NCI-H2107 (cell line): ENCODE measurements at places on chromosomes 2 and 18.
A peak's percentile ranks its signal among the peaks of the same experiment; 100 is the strongest.

DNA sequence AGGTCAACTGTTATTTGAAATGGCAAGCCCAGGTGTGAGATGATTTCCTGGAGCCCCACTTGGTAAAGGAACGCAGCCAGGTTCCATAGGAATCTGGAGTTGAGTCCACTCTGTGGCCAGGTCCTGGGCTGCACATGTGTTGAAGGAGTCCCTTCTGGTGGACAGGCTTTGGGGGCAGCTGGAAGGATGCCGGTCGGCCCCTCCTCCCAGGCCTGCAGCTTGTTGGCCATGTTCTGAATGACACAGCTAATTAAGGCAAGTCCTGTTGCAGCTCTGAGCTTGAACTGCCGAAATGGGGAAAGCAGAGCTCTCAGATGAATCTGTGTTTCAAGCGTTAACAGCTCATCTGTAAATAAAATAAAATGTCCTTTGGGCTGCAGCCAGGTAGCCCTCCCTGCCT, 23.8 kb downstream of the EN1 start:
- no peak for DNase-seq

DNA sequence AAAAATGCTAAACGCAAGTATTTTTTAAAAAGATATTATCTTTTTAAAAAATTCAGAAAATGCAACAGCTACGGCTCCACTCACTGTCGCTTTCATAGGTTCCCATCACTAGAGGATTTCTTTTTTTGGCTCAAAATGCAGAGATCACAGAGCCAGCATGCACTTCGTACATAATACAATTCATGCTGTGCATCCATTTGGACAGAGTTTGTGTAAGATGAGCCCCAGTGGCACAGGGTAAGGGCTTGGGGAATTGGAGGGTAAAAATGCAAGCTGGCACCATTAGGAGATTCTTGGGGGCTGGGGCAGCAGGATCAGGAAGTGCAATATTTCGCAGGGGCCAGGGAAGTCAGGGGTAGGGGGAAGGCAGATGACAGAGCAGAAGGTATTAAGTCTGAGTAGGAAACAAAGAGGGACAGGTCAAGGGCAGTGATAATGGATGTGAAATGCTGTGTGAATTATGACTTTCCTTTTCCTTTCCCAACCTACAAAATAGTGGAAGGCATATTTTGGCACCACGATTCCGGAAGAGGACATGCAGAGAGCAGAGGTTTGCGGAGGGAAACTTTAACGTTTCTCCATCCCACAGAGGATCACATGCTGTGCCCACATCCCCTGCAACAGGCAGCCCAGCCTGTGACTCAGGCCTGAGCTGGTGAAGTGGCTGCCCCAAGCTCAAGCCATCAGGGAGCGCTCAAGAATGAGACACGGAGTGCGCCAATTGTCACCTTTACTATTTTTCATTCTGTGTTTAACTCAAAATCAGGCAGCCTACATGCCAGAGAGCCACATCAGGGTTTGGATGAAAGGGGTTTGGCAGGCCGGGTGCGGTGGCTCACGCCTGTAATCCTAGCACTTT, 4.7 kb downstream of the CAPG start:
- DNase-seq = no peak

- no peak for DNase-seq
These were observed 10.4 kb downstream of the PELI1 start for GRCh38 chr2:64133828-64134227.

GRCh38 chr2:179297927-179298326, 33.3 kb upstream of the SESTD1 start:
- DNase-seq = no peak

DNA sequence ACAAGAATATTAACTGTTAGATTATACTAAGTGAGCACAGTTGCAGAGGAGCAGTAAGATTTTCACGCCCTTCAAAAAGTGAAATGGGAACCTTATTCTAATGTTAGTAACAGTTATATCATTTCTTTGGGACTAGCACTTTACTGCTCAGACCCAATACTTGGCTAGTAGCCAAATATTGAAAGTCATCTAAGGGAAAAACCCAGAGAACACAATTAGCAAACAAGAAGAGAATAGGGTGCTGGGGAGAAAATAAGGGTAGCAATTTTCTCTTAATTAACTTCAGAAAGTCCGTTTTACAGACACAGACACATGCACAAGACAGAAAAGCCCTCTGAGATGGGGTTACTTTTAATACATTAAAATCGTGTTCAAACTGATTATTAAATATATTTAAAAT, 71.8 kb downstream of the ID2 start:
- no peak for DNase-seq

DNA sequence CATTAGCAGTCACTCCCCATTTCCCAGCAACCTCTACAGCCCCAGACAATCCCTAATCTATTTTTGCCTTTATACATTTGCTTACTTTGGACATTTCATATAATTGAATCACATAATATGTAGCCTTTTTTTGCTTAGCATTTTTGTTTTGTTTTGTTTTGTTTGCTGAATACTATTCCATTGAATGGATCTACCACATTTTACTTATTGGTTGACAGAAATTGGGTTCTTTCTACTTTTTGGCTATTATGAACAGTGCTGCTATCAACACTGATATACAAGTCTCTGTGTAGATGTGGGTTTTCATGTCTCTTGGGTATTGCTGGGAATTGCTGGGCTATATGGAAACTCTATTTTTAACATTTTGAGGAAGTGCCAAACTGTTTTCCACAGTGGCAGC, 7.6 kb downstream of the PTPN18 start:
- DNase-seq = no peak

GRCh38 chr2:153163055-153163454, 315.5 kb downstream of the RPRM start:
- DNase-seq = no peak

- no peak for DNase-seq
These were observed 53.3 kb downstream of the TRAPPC12 start for GRCh38 chr2:3432693-3433338.

DNA sequence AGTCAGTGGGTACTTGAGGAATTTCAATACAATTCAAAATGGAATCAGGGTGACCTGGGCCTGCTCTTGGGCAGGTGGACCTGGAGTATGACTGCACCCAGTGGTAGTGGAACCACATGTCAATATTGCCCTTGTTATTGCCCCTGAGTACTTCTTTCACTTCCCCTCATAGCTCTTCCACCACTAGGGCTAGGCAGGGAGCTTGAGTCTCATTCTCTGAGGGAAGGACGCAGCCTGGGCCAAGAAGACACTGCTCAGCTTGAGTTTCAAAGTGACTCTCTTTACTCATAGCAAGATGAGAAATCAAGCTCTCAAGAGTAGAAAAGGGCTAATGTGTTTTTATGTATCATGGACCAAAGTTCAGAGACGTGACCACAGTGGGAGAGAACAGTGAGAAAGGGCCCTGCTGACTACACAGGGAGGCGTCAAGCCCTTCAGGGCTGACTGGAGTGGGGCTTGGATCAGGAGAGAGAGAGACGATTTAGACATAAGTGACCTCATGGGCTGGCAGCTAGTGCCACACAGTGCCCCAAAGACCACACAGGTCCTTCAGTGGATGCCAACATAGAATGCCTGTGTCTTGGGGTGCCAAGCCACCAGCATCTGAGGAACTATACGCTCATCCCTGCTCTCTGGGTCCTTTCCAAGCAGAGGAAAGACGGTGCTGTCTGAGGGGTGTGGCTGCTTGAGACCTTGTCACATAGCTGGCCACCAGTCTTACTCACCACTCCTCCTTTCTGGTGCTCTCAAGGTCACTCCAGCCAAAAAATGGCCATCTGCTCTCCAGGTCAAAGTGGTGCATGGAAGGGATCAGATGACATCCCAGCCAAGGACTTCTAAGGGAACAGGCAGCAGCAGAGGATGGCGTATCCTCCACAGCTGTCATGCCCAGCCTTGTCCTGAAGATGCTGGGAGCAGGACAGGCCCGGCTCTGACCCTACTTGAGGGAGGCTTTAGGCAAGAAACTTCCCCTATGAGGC, 13.0 kb downstream of the PTMA start:
- DNase-seq = no peak

DNA sequence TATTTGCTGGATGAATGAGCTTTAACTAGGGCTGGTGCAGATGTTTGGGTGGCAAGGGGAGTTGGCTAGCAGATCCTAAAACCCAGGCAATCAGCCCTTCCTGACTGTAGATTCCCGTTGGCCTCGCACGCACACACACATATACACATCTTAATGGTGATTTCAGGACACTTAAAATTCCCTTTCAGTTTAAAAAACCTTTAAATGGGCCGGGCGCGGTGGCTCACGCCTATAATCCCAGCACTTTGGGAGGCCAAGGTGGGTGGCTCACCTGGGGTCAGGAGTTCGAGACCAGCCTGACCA, 19.5 kb upstream of the MTCL1 start:
- no peak for DNase-seq

DNA sequence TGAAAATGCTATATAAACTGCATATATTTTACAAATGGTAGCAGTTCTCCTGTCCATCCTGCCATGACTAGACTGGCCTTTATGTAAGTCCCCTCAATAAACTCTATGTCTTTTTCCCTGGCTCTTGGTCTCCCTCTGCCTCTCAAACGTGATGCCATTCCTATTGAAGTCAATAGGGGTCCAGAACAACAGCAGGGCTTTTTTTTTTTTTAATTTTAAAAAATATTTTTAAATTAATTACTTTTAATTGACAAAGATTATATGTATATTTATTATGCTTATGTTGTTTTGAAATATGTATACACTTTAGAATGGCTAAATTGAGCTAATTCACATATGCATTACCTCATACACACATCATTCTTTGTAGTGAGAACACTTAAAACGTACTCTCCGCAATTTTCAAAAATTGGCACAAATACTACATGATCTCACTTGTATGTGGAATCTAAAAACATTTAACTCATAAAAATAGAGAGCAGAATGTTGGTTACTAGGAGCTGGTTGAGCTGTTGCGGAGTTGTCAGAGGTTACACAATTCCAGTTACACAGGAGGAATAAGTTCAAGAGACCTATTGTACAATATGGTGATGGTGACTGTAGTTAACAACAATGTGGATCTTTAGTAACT, 123.1 kb downstream of the LRRTM4 start:
- no peak for DNase-seq

DNA sequence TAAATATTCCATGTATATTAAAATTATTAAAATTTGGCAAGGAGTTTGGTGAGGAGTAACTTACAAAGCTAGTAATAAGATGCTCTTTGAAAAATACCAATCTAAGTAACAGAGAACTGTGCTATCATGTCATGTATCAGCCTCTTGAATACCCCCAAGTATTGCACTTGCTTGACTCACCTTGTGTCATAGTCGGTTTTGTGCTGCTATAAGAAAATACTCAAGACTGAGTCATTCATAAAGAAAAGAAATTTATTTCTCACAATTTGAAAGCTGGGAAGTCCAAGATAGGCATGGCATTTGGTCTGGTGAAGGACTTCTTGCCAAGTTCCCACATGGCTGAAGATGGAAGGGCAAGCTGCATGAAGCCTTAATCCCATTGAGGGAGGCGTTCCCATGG, 179.2 kb downstream of the MEMO1 start:
- DNase-seq = no peak

DNA sequence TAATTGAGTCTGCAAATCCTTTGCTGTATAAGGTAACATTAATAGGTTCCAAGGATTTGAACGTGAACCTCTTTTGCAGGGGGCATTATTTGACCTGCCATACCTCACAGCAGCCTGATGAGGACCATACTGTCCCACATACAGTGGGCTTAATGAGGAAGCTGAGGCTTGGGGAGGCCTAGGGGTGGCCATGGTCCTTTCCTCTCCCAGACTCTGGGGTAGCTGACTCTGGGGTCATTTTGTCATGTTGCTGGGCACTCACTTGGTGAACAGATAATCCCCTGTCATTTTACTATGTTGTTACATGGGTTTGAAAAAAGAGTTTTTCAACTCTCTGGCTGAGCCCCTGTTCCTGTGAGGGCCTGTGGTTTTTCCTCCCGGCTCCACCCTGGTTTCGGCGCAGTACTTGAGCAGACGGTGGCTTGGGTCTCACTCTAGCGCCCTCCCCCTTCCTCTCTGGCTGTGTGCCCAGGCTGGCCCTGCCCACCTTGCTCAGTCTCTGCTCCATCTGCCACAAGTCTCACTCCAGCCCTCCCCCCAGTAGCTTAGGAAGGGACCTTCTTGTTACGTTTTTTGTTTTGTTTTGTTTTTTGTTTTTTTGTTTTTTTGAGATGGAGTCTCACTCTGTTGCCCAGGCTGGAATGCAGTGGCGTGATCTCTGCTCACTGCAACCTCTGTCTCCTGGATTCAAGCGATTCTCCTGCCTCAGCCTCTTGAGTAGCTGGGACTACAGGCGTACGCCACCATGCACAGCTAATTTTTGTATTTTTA, 21.0 kb downstream of the INPP4A start:
- peak; percentile 77 for DNase-seq

DNA sequence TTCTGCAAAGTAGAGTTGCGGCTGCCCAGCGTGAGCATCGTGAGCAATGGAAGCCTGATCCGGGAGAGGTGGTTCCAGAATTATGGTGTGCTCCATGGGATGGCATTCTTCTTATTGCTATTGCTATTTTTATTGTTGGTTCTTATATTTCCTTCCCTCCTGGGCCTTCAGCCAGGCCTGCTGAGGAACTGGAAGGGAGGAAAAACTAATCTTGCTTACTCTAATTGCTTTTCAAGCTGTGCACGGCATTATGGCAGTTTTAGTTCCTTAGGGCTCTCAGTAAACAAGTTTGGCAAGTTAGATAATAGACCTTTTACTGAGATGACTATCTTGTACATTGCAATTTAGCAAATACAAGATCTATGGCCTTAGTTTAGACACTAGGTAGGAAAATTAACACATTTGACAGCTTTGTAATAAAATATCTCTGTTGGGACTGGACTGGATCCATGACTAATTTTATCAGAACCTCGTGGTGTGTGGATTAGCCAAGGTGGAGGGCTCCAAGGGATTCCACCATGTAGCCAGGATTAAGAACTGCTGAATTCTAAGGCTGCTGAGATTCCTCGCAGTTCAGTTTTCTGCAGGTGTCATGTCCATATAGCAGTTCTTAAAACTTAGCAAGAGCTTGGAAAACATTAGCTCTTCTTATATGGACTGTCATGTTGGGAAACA, 6.0 kb downstream of the RSAD2 start:
- DNase-seq = no peak

DNA sequence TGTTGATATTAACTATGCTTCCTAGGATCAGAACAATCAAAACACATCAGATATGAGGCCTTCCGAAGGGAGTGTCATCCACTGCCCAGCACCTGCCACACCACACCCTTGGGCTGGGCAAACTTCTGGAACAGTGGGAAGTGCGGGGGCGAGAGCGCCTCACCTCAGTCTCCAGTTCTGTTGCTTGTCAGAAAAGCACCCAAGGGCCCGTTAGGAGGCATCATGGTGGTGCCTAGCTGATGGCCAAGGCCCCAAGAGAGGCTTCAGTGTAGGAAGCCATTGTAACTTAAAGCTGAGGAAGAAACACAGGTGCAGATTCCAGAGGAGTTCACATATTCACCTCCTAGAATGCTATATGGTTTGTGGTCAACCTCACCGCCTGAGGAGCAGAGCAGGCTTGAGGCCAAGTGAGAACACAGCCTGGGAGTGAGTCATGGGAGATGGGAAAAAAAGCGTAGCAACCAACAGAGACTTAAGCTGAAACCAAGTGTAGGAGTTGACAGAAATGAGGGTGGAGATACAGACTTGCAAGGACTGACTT, 85.1 kb upstream of the ATL2 start:
- no peak for DNase-seq

DNA sequence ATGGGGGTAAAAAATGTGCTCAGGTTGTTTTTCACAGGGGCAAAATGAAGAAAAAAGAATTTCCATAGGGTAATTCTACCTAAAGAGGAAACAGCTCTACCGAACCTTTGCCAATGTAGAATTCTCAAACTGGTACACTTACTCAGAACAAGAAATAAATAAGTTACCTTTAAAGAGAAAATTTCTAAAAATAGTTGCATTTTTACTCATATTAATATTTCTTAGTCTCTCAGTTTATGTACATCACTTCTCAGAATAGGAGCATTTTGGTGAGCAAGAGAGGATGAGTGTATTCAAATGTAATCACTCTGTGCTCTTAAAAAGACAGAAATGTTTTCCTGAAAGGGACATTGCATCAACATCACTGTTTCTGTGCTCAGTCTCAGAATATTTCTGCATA, 574.7 kb upstream of the SLC8A1 start:
- DNase-seq = no peak
